Regular cardiac myocyte (primary cell): ENCODE measurements at places on chromosomes 4 and X. TPM values are rescaled to one million over a fixed set of nuclear protein-coding genes. Genes with fewer than 3 reads are reported as not detected.

Gene MAGEE1
- 0.96 and 1.4 TPM in 2 replicates for total RNA-seq

Gene IL2
- not detected in 2 replicates for total RNA-seq

Gene CT47B1
- not detected in 2 replicates for total RNA-seq

Gene PAGE2B
- total RNA-seq, result not detected in 2 replicates

Gene HSFX3
- total RNA-seq, result not detected in 2 replicates

Gene KLHL13
- total RNA-seq, result 3.4 and 7.1 TPM in 2 replicates

Gene TCP11X2
- not detected in 2 replicates for total RNA-seq

Gene HSD17B10
- total RNA-seq, result 46.5 and 113 TPM in 2 replicates

Gene SNCA
- total RNA-seq, result 0.56 and 0.96 TPM in 2 replicates

Gene UNC5C
- total RNA-seq, result 4.4 and 4.8 TPM in 2 replicates

Gene CNGA1
- 0.38 and 0.56 TPM in 2 replicates for total RNA-seq

Gene DDIT4L
- total RNA-seq, result 4.6 and 6.2 TPM in 2 replicates

Gene PABPC4L
- 0.38 and 0.56 TPM in 2 replicates for total RNA-seq

Gene C4orf51
- not detected in 2 replicates for total RNA-seq

Gene COL25A1
- total RNA-seq, result 0.19 and 2.0 TPM in 2 replicates

Gene CTAG2
- not detected in 2 replicates for total RNA-seq

Gene NOX1
- total RNA-seq, result not detected in 2 replicates

Gene RHOXF2
- not detected in 2 replicates for total RNA-seq

Gene ANXA10
- total RNA-seq, result 62.9 and 67.7 TPM in 2 replicates

Gene TIMP1
- total RNA-seq, result 373 and 1,457 TPM in 2 replicates

Gene PAK3
- total RNA-seq, result 1.7 and 4.0 TPM in 2 replicates

Gene PLCXD1
- 7.9 and 24.9 TPM in 2 replicates for total RNA-seq

Gene CXXC4
- total RNA-seq, result under 0.01 TPM in 2 replicates

Gene HMX1
- under 0.01 TPM in 1 of 2 replicates, not detected in the other for total RNA-seq

Gene S100G
- total RNA-seq, result not detected in 2 replicates

Gene ZAR1
- total RNA-seq, result not detected in 2 replicates

Gene PAGE4
- not detected in 2 replicates for total RNA-seq

Gene DRD5
- not detected in 2 replicates for total RNA-seq

Gene OPN1LW
- not detected in 2 replicates for total RNA-seq

Gene ALB
- total RNA-seq, result not detected in 2 replicates

Gene VCX
- total RNA-seq, result not detected in 2 replicates
